ENCODE measurements at places on chromosomes 11 and 22.

- no peak for DNase-seq
Observed at GRCh38 chr11:127247261-127247851, 246.8 kb upstream of the KIRREL3 start.

GRCh38 chr22:41565403-41566054, 4.7 kb downstream of the CSDC2 start:
- DNase-seq = no peak

DNA sequence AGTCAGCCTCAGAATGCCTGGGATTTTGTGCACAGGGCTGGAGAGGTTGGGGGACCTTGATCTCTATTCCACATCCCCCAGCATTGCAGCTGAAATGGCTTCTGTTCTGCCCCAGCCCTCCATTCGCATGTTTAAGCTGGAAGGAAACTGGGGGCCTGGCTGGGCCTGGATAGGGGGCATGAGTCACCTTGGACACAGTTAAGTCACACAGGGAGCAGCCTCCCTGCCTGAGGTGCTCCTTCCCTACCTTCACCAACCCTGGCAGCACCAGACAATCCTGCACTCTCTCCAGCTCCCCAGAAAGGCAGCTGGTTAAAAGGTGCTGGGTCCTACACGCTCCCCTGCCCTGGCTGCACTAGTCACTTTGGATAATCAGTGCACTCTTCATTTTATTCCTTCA, 763 bp downstream of the SMIM45 start:
- DNase-seq = no peak

DNA sequence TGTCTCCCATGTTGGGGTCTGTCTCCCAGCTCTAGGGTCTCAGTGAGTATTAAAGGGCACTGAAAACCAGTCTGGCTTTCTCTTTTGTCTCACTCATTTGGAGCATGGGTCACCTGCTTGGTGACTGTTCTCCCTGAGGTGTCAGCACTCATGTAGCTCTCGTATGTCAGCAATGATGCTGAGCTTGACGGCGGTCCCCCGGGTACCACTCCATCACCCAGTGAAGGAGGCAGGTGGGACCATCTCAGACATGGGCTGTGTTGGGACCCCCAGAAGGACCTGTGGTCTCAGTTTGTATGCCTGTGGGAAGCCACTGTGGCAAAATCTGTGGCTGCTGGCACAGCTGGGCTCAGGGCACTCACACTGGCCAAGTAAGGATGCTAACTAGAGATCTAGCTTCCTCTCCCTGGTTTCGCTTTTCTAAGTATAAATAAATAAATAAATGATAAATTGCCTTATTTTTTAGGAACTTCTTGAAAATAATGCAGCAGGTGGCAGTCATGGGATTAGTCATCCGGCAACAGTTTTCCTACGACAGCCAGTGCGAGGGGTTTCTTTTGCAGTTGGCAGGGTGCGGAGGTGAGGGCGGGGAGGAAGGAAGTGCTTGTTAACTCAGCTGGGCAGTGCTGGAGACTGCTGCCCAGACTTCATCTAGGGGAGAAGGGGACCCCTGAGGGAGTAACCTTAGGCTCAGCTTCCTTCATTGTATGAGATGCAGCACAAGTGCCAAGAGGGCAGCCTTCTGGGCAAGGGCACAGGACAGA, 48.8 kb downstream of the OSBP2 start:
- DNase-seq = no peak

DNA sequence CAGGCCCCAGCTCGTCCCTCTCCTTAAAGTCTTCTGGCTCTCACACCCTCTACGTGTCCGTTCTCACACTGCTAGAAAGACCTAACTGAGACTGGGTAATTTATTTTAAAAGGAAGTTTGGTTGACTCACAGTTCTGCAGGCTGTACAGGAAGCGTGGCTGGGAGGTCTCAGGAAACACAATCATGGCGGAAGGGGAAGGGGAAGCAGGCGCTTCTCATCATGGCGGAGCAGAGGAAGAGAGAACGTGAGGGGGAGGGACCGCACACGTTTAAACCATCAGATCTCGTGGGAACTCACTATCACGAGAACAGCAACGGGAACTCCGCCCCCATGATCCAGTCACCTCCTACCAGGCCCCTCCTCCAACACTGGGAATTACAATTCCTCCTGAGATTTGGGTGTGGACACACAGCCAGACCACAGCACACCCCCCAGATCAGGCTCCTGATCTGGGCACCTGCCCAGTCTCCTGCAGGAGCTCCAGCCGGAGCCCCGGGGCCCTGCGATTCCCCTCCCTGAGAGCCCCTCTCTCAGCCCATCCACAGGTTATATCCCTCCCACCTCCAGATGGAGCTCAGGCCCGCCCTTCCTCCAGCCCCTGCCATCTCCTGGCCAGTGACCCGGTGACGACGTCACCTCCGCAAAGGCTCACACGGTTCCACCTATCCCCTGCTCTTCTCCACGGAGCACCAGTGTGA, 170.2 kb downstream of the BRD1 start:
- no peak for DNase-seq

DNA sequence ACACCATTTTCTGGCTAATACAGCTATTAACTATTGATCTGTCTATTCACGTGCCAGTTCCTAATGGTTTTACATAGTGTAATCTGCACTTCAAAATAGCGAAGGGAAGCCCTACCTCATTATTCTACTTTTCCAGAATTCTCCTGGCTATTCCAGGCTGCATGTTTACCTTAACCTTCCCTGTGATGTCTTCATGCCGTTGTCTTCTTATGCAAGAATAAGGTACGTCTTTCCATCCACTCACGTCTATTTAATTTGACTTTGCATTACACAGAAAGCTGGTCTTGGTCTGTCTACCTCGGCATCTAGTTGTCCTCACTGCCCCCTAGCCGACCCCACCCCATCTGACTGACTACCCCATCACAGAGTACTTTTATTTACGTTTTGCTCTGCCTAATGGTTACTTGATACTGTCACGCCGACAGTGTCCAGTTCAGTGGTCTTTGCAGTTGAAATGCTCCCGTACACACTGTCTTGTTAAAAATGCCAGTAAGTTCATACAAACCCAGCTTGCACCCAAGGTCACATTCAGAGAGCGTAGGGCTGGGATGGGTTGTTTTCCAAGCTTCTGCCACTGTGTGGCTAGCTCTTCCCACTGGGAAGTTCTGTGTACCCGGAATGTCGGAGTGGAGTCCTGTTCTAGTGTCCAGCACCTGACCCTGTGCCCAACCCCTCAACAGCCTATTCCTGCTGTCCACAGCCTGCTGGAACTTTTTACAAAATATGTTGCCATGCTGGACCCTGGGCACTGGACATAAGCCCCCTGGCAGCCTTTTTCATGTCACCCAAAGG, 15.0 kb downstream of the NEAT1 start:
- DNase-seq = no peak

DNA sequence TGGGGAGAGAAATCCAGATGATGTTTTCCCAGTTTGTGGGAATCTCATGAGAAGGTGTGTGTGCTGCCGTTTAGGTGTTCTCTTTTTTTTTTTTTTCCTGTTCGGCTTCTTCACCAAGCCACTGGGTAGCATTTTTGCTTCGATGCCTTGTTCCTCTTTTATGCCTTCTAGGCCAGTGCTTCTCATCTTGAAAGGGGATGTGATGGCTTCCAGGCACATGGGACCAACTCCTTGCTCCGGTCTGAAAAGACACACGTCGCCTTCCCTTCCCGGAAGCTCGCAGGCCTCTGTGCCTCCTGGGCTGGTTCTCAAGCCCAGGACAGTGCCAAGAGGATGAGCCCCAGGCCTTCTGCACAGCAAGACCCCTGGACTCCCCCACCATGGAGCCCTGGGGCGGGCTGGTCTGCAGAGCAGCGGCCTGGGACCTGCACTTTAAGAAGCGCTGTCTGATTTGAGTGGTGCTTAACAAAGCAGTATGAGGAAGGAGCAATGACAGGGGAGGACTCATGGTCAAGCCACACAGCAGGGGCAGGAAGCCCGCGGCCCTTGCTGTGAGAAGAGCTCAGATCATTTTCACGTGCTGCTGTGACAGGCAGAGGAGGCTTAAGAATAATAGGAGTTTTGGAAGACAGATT, 158.8 kb downstream of the MPPED1 start:
- no peak for DNase-seq

- DNase-seq = no peak
Observed at GRCh38 chr11:65572356-65573051, at the start of gene FAM89B. Gene FAM89B, plus strand, starts transcription at chr11:65572538. Its CDS starts 132 bp downstream, at chr11:65572670.

GRCh38 chr22:22558972-22559603, at the start of gene PRAME:
Gene PRAME, minus strand, starts transcription at chr22:22559265. Its CDS starts 2,433 bp downstream, at chr22:22556832.
- peak; percentile 5 for DNase-seq

GRCh38 chr11:88100151-88100550, 75.1 kb downstream of the RAB38 start:
- no peak for DNase-seq

- no peak for DNase-seq
Observed at GRCh38 chr11:14860511-14860910, 31.5 kb downstream of the CYP2R1 start.

DNA sequence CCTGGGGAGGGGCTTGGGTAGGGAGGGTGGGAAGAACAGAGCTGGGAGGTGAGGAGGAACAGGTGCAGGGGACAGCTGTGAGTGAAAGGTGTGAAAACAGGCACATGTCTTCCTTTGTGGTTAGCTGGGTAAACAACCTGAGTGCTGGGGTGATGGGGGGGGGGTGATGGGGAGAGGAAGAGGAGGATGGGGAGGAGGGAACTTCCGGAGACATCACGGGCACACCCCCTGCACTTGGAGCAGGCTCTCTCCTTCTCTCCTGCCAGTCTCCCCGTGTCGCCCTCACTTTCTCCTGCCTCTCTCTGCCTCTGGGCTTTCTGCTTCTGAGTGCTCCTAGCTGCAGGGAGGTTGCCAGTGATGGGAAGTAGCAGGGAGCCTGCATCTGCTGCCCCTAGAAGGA, 8.8 kb downstream of the CXCR5 start:
- no peak for DNase-seq

GRCh38 chr11:22734628-22735345, 68.4 kb downstream of the GAS2 start:
- DNase-seq = no peak

- no peak for DNase-seq
Observed at GRCh38 chr11:16891964-16892363, 122.2 kb downstream of the PLEKHA7 start.

DNA sequence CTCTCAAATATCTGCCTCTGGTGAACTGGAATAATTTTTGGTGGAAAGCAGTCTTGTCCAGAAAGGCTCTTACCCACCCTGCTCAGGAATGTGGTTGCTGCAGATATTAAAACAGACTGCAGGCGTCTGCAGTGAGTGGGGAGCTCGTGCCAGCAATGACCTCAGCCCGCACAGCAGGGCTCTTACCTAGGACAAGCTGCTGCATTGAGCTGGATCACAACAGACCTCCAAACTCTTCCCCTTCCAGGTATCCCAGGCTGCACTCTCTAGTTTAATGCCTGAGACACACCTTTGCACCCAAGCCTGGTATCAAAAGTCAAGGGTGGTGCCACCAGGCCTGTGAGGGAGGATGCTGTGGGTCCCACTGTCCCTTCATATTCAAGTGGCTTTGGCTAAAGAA, 69.7 kb upstream of the CDON start:
- no peak for DNase-seq

DNA sequence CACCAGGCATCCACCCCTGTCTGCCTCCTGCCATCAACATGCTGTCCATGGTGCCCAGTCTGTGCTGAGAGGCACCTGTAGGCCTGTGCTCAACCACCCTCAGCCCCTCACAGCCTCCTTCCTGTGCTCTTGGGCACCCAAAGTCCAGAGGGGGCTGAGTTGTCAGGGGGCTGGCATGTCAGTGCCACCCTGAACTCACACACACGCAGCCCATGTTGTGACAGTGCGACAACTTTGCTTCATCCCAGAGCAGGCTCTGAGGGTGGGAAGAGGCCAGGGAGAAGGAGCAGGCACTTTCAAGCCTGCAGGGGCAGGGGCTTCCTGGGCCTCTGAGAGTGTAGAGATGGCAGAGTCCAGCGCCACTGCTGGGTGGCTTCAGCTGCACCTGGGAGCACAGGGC, 491.0 kb downstream of the TMEM135 start:
- DNase-seq = no peak

DNA sequence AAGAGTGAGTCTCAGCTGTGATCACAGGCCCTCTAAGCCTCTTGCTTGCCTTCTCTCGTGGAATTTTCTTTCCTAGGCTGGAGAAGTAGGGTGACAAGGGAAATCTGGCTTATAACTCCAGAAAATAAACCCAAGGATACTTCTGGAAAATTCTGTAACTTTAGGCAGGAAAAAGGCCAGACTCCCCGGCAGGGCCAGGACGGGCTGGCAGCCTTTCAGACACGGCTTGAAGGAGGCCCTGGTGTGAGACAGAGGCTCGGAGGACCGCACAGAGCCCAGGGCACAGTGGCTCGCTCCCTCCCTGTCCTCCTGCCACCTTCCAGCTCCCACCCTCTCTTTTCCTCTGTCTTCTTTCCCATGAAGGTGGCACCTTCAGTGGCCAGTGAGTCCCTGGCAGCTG, 19.1 kb downstream of the RPUSD4 start:
- no peak for DNase-seq

DNA sequence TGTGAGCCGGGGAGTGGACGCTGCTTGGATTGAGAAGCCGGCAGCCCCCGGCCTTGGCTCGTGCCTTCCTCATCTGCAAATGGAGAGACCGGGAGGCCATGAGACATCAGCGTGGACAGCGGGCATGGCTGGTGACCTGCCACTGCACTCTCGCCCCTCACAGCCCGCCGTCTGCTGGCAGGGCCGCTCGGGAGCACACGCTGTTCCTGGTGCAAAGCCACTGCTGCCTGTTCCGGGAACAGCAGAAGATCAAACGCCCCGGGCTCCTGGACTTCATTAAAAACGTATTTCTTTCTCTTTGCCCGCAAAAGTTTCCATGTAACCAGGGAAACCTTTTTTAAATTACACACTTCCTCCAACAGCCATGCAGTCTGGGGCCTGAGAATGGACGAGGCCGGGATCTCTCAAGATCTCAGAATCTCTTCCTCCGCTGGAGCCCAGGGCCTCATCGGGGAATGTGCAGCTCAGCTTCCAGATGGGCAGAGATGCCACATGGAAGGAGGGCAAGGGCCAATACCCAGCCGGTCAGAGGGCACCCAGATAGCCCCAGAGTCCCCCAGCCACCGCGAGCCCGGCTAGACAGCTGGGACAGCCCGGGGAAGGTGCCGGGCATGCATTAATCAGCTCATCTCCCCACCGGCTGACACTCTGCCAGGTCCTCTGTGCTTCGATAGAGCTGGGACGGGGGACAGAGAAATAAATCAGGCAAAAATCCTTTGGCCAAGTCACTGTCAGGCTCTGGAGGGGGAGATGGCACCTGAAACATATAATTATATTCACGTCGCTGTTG, 62.8 kb upstream of the PRR5 start:
- DNase-seq = no peak

DNA sequence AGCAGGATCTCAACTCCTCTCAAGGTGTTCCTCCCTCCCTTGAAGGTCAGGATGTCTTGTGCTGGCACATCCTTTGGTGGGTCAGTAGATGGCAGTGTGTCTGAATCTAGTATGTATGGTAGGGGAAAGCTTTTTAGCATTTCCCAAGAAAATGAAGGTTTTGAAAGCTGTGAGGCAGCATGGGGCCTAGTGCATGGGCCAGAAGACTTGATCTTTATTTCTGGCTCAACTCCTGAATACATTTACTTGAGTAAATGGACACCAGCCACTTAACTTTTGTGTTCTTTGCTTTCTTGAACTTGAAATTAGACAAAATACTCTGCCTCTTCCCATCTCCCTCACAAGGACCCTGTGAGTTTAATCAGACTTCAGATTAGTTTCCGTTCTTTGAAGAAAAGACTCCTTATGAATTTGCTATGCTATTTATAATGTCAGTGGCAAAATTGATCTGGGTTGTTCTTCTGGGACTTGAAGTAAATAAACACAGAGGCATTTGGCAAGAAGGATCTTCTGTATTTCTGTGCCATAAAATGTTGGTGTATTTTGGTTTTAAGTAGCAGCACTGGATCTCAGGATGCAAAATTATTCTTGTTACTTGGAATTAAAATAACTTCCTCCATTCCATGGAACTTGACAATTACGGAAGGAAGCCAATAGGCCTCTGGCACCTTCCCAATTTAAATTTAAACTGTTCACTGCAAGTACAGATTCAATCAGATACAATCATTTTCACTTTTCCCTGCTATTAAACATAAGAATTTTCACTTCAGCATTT, 288.8 kb downstream of the CASP12 start:
- DNase-seq = peak; percentile 12

Measured in right renal pelvis (tissue), 4 donors.